ENCODE measurements at places on chromosomes 1 and 21. TPM values are rescaled to one million over a fixed set of nuclear protein-coding genes. Genes with fewer than 3 reads are reported as not detected.

GUCA2A gene
- total RNA-seq: not detected

APCS gene
- not detected for total RNA-seq

FCGR1A gene
- total RNA-seq: not detected

PEX10 gene
- 41.0 TPM for total RNA-seq

SLFNL1 gene
- total RNA-seq: 0.28 TPM

CASQ1 gene
- not detected for total RNA-seq

OLFML2B gene
- 0.28 TPM for total RNA-seq

SLC5A9 gene
- not detected for total RNA-seq

ADAMTS4 gene
- total RNA-seq: 26.8 TPM

VANGL2 gene
- total RNA-seq: not detected

KLHDC8A gene
- total RNA-seq: not detected

HRNR gene
- not detected for total RNA-seq

SLC30A10 gene
- under 0.01 TPM for total RNA-seq

S100A3 gene
- 0.66 TPM for total RNA-seq

PTPN22 gene
- total RNA-seq: 0.63 TPM

DNA sequence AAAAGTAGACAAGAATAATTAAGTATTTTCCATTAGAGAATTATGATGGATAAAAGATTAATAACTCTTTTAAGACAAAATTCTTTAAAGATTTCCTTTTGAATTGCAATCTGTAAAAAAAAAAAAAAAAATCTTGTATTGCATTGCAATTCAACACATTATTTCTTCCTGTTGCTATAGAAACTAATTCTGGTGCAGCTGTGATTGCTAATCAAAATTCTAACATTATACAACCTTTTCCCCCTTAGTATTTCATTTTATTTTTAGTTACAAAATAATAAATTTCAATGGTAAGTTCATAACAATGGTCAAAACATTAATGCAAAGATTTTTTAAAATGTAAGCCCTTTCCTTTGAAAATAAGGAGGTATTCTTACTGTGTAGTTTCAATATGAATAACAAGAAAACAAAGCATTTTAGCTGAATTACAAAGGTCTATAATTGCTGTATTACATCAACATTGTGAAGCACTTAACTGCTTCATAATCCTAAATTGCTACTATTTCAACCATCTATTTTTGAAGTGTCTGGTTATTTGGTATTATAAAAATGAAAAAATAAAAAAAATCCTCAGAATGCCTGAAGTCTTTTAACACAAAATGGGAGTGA, 135.0 kb downstream of the SYT14 start:
- DNase-seq: no peak

GRCh38 chr1:165053351-165053750, 303.2 kb downstream of the LMX1A start:
- no peak for DNase-seq

DNA sequence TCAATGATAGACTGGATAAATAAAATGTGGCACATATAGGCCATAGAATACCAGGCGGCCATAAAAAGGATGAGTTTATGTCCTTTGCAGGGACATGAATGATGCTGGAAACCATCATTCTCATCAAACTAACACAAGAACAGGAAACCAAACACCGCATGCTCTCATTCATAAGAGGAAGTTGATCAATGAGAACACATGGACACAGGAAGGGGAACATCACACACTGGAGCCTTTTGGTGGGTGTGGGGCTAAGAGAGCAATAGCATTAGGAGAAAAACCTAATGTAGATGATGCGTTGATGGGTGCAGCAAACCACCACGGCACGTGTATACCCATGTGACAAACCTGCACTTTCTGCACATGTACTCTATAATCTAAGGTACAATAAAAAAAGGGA, 883.4 kb upstream of the PRMT6 start:
- DNase-seq: no peak

GRCh38 chr1:84890566-84890965, 2.4 kb downstream of the LPAR3 start:
- no peak for DNase-seq

- DNase-seq: no peak
Observed at GRCh38 chr1:180974236-180974635, 48.4 kb downstream of the STX6 start.

GRCh38 chr1:237759377-237759776, 131.3 kb downstream of the ZP4 start:
- no peak for DNase-seq

- no peak for DNase-seq
Observed at GRCh38 chr21:17472592-17473271, 40.1 kb upstream of the CXADR start.

- no peak for DNase-seq
Observed at GRCh38 chr1:212769459-212770167, 22.0 kb downstream of the NSL1 start.

- no peak for DNase-seq
Observed at GRCh38 chr1:7768583-7768982, 2.5 kb upstream of the VAMP3 start.

- no peak for DNase-seq
Observed at GRCh38 chr1:225677350-225678124, 24.6 kb upstream of the ENAH start.

- no peak for DNase-seq
Observed at GRCh38 chr1:179166663-179167417, 62.6 kb downstream of the ABL2 start.

DNA sequence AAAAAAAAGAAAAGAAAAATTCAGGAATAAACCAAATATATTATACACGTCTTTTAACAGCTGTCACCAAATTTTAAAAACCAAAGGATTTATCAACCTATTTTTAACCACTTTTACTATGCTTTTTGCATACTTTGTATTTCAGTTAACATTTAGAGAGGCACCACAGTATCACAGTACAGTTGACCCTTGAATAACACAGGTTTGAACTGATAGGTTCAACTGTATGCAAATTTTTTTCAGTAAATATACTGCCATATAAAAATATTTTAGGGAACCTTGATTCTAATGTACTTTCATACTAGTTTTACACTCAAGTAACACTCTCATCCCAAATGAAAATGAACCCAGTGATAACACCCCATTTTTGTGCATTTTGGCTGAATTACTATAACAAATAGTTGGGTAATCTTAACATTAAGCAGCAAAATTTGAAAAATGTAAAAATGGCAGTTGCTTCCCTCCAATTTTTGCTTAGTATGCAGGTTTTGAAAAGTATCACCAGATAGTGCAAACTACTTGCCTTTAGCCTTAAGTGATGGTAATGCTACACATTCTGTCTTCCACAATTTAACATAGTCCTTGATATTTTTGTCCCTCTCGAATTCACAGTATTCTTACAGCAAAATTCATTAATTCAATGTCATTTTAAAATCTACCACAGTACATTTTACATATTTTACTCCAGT, 10.8 kb upstream of the ADCY10 start:
- DNase-seq: no peak

DNA sequence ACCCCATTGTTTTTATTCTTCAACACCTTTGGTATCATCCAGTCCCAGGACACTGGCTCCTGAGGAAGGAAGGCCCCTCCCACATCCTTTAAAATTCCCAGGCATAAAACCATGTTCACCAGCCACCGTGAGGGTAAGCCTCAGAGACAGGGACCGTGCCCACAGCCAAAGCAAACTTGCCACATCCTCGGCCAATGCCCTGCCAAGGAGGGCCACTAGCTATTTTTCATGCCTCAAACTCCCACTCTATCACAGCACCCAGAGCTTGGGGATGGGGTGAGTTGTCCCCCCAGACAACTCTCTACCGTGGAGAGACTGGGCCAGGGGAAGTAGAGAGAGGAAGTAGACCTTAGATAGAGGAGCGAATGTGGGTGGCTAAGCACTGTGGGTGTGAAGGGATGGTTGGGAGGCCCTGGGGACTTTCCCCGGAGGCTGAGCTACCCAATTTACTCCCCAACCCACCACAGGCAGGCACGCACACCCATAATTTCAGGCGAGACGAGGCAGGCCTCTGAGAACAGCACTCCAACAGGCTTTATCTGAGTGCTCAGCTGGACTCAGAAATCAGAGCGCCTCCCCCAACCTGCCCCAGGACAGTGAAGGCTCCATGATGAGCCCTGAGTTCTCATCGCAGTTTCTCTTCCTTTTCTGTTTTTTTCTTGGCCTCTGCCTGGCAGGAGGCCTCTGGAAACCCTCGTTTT, 15.9 kb upstream of the BTG2 start:
- DNase-seq: no peak

DNA sequence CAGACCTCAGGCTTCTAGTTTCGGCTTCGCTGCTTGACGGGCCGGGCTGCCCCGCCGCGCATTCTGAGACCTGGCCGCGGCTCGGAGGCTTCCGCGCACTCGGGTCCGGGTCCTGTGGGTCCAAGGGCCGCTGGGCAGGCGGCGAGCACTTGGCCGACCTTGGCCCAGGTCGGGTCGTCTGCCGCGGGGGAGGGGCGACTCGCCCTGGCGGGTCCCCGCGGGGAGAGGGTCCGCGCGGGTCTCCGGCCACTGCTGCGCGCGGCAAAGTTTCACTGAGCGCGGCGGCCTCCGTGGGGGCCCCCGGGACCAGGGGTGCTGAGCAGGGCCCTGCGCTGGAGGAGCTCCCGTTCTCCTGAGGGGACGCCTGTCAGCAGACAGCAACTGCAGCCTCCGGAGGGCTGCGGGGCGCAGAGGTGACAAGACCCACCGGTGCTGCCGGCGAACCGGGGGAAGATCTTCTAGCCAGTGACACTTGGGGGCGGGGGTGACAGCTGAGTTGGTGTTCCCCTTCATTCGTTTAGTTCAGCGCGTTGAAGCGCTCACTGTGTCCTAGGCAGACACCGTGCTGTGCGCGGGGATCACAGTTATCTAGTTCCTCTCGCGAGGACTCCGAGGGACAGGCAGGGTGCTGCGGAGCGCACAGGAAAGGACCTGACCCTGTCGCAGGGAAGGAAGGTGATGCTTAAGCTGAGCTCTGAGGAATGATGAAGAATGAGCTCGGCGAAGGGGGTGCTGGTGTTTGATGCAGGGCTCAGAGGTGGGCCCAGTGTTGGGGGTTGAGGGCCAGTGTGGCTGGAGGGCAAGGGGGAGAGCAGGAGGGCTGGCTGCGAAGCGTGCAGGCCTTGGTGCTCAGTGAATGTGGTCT, 725 bp downstream of the MTFR1L start:
- DNase-seq: no peak

- no peak for DNase-seq
Observed at GRCh38 chr1:245645406-245645805, 490.6 kb downstream of the KIF26B start.

- DNase-seq: no peak
Observed at GRCh38 chr1:212701910-212702309, 2.3 kb upstream of the BATF3 start.

DNA sequence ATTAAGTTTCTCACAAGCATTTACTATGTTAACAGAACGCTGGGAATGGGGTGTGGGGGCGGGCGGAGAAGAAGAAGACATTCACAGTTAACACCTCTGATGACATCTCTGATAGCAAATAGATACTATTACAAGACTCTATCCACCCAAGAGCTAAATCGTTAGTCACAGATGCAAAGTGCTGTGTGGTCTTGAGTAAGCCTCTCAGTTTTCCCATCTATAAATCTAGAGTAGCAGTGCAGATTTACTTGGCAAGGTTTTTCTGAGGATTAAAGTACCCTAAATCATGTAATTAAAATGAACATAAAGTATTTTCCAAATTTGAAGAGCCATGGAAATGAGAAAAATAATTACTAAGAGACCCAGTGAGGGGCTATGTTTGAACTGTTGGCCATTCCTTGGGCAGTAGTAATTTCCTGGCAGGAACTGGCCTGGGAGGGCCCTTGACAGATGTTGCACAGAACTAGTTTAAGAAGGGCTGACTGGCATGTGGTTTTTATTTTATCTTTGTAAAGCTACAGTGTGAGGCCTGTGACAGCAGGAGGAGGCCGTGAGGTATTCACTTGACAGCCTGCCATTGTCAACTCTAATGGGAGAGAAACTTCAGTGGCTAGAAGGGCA, 58.7 kb upstream of the APOBEC4 start:
- DNase-seq: peak; percentile 43

GRCh38 chr1:204456826-204457442, 37.7 kb downstream of the PIK3C2B start:
- no peak for DNase-seq

DNA sequence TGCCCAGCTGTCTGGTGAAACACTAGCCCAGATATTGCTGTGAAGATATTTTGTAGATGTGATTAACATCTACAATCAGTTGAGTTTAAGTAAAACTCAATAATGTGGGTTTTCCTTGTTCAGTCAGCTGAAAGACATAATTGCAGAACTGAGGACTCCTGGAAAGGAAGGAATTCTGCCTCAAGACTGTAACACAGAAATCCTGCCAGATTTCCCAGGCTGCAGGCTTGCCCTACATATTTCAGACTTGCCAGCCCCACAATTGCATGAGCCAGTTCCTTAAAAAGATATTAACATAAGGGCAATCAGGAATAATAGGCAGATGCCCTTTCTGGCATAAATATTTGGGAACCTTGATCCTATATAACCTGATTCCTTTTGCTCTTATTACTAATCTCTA, 14.2 kb upstream of the NIBAN1 start:
- no peak for DNase-seq

DNA sequence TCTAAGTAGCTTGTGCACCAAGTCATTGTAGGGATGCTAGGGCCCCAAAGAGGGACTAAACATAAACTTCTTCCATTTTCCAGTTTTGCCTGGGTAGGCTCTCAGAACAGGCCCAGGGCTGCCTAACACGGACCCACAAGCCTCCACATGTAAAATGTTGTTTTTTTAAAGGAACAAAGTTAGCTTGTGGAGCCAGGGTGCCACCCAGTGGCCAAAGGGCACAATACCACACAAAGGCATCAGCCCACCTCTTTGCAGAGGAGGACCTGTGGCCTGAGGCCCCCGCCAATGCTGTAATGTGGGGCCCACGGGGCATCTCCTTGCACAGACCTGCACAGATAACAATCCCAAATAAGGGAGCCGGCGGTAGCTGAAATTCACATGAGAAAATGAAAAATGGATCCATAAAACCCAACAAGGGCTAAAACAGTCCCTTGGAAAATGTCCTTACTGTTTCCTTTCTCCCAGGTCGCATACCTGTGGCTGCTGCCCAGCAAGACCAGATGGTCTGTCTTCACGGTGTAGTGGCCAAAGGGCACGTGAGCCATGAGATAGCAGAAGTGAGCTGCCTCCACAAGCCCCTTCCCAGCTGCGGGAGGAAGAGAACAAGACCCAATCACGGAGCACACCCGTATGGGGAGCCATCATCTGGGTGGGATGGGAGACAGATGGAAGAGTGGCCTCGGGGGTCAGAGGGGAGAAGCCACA, 23.8 kb downstream of the SEC16B start:
- no peak for DNase-seq

DNA sequence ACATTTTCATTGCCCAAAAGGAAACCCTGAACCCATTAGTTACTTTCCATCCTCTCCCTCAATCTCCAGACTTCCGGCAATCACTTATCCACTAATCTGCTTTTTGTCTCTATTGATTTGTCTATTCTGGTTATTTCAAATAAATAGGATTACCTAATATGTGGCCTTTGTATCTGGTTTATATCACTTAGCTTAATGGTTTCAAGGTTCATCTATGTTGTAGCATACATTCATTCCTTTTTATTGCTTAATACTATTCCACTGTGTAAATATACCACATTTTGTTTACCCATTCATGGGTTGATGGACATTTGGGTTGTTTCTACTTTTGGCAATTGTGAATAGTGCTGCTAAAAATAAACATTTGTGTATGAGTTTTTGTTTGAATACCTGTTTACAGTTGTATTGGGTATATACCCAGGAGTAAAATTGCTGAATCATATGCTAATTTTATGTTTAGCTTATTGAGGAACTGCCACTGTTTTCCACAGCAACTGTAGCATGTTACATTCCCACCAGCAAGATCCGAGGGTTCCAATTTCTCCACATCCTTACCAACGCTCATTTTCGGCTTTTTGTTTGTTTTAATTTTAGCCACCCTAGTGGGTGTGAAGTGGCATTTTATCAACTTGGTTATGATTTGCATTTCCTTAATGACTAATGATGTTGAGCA, 2.5 kb upstream of the SLC25A44 start:
- DNase-seq: no peak

GRCh38 chr21:45108808-45109781, 34.7 kb downstream of the ADARB1 start:
- no peak for DNase-seq

Data from pulmonary artery endothelial cell (primary cell).